Sigmoid colon (tissue), 7 donors: ENCODE measurements at places on chromosomes 7 and 10. TPM values are rescaled to one million over a fixed set of nuclear protein-coding genes. Genes with fewer than 3 reads are reported as not detected.
A peak's percentile ranks its signal among the peaks of the same experiment; 100 is the strongest.

DNA sequence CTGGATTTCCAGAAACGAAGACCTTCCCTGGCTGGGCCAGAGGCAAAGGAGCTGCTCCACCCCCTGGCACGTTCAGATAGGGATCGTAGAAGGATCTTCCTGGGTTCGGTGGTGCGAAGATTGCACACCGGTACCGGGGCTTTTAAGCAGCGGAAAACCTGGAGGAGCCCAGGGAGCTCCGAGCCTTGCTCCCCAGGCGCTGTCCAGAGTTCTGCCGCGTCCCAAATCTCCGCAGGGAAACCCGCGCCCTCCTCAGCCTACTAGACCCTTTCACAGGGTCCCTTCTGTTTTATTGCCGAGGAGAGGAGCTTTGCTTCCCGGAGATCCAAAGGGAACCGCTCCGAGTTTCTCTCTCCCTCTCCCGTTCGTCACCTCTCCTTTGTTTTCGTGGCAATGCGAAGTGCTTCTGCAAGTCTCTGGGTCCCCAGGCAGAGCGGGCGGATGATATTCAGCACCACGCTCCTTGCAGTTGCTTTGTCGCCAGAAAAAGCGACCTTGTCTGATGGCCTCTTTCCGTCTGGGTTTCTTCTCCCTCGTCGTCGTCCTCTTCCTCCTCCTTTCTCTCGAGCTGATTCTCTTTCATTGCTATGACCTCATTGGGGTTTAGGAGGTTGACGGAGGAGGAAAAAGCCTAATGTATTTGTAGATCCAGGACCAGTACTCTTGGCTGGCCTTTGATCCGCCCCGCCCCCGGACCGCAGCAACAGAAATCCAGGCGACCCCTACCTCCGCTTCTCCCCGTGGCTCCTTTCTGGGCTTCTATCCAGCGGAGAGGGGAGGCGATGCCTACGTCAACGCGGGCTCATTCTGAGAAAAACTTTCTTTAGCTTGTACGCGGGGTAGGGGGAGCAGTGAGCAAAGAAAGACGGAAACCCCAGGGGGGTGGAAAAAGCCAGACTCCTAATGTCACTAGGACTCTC lies at the start of gene TMEM196:
TSS of gene TMEM196 (minus strand) at position 777 of the 920 bp plus-strand sequence. CDS start 921 bp downstream, outside the sequence.
- DNase-seq = no peak

- peak; percentile 83 for DNase-seq
These were observed 12.6 kb upstream of the CDH23 start for GRCh38 chr10:71383972-71384687.

Gene HOXA5
- total RNA-seq = 12.1 TPM

DNA sequence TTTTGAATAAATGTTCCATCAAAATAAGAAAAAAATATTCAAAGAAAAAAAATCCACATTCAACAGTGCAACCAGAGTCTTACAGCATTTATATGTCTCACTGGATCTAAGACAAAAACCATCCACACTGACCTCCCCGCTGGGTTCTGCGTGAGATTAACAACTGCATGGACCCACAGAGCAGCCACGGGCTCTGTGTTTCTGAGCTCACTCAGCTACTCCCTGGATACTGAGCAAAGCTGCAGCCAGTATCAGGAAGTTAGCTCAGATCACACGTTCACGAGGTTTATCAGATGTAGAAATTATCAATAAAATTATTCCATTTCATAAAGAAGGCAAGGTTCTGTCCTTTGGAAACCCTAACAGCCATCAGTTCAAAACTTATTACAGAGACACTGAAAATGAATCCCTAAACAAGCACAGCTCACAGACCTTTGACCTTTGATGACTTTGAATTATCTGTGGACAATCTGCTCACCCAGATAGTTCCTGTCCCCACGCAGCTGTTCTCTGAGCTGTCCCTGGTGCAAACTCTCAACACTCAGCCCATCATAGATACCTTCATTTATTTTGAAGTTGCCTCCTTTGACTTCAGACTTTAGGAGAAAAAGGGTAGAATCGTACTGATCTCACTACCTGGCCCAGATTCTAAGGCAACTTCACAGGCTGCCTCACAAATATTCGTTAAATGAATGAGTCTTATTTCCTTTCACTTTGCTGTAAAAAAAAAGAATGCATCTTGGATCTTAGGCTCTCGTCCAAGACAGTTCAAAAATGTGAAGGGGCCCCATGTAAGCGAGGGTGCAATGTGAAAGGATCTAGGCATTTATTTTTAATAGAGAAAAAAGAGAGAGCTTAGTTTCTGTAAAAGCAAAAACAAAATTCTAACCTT lies 67.7 kb upstream of the SVIL start:
- DNase-seq = no peak

DNA sequence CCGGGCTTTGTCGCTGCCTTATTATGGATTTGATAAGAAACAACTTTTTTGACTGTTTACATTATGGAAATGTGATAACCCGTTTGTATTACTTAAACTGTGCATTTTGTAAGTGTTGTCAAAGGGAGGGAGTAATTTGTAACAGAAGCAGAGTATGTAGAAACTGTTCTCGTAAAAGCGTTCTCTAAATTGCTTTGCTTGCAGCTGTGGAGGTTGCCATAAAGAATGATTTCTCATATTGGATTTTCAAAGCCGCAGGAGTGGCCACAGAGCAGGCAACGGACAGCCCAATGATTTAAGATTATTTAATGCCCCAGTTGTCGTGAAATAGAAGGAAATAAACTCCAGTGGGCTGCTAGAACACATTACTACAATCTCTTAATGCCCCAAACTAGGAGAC lies 114.0 kb upstream of the INSYN2A start:
- DNase-seq = no peak

Gene CALML5
- not detected for total RNA-seq

DNA sequence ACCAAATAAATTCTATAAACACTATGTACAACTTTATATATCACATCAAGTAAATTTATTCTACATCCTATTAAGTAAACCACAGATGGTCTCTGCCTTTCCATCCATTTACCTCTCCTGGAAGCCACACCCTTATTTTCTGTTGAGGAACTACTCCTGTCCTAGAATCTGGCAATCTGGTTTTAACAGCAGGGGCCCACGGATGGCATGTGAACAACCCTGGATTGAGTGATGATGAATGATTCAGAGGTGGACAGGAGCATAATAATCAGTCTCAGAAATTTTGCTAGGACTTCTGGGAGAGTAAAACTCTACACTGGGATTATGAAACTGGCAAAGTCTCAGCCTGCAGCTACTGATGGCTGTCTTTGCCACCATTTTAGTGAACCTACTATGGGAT lies 54.1 kb downstream of the CDK6 start:
- no peak for DNase-seq

Gene KIF11
- total RNA-seq = 0.16 TPM

GRCh38 chr7:126953461-126953860 lies 299.3 kb downstream of the GRM8 start:
- DNase-seq = no peak

GRCh38 chr10:30868611-30869010 lies 163.1 kb downstream of the ZNF438 start:
- no peak for DNase-seq
